Activated CD8-positive, alpha-beta memory T cell treated with anti-CD3 and anti-CD28 coated beads for 24 hours (primary cell): ENCODE measurements at places on chromosomes 11 and 22.

DNA sequence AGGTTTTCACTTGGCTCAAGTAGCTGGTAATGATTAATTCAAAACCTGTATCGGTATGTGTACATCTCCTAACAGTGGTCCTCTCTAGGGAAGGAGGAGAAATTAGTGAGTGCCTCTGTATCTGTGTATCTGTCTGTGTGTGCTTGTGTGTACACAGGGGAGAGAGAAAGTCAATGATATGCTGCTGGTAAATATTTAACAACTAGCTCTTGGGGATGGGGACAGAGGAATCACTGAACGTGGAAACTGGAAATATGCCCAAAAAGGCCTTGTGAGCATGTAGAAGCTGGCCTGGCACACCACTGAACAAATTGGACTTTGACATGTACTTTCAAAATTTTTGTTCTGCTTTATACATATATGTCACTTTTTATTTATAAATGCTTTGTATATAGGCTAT lies 214.0 kb upstream of the SYN3 start:
- no peak for DNase-seq

DNA sequence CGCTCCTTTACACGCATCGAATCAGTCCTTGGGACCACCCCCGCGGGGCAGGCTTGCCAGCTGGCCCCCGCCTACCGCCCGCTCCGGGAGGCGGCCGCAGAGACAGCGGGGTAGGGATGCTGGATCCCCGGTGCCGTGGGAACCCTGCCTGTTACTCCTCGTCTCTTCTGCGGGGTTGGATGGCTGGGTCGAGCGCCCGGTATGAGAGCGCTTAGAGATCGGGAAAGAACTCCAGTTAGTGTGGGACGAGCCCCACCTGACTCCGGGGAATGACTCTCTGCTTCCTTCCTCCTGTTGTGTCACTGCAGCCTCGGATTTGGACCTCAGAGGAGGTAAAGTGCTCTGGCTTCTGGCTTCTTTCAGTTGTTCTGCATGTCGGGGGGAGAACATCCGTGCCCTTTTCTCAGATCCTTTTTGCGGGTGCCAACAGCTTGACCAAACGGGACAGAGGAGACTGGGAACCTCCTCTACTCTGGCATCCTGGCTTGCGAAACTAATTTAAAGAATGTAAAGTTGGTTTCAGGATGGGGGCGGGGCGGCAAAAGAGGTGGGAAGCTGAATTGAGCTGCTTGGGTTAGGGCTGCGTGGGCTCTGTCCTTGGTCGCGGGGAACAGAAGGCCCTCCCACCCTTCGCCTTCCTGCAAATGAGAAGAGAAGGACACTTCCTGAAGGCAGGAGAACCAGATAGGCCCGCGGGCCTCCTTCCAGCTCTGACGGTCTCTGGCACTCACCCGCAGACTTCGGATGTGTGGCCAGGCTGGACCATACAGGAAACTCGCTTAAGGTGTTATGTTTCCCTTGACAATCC lies 938 bp downstream of the LAYN start:
- peak; percentile 69 for DNase-seq

DNA sequence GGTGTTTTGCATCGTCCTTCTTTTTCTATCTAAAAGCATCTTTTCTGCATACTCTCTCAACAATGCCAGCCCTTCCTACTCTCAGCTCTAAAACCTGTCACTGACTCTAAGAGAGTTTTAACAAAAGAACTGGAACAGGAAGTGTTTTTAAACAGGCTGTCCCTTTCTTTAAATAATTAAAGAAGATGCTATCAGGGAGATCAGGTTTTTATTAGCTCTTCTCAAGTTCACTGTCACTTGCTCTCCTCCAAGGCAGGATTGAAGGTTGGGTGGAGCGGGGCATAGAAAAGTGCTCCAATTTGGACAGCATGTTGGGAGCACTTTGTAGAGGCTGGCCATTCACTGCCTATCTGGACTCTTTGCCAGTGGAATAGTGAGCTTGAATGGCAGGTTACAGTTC lies 56.4 kb upstream of the BARX2 start:
- DNase-seq = no peak

GRCh38 chr11:130103296-130103814 lies 33.7 kb downstream of the APLP2 start:
- DNase-seq = no peak

DNA sequence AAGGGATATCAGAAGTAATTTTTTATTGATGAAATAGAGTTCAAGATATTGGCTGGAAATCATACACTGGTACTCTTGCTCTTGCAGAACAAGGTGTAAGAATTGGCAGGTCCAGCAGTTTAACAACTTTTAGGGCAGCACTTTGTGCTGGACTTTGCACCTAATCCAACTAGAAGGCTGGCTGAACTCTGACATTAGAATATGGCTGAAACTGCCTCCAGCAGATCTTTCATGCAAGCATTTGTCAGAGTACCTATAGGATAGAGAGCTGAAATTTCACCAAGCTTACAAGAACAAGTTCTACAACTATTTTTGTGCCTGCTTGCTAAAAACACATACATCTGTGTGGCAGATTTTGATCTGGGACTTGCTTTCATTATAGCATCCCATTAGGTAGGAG lies 17.2 kb downstream of the HPS5 start:
- DNase-seq = no peak

GRCh38 chr11:108663154-108663877 lies 1.6 kb upstream of the DDX10 start:
- DNase-seq = no peak

GRCh38 chr11:70002433-70002832 lies 75.7 kb upstream of the ANO1 start:
- DNase-seq = no peak

DNA sequence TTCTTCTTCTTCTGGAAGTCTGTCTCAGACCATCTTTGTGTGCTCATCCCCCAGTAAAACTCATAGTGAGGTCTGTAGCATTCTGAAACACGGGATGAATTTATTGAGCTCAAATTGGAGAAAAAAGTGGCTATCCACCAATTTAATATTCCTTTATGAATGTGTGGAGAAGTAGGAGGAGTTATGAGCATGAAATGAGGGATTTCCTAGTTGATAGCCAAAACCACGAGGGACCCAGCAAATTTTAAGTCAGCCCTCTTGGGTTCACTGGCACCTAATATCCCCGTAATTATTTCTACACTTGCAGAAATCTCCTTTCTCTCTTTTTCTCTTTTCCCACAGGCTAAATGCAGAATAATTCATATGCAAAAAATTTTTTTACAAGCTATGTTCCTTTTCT lies at the start of gene OR52A1:
Gene OR52A1 (minus strand): TSS at position 101 of the 400 bp plus-strand sequence. CDS start 2,388 bp downstream, outside the sequence.
- no peak for DNase-seq

DNA sequence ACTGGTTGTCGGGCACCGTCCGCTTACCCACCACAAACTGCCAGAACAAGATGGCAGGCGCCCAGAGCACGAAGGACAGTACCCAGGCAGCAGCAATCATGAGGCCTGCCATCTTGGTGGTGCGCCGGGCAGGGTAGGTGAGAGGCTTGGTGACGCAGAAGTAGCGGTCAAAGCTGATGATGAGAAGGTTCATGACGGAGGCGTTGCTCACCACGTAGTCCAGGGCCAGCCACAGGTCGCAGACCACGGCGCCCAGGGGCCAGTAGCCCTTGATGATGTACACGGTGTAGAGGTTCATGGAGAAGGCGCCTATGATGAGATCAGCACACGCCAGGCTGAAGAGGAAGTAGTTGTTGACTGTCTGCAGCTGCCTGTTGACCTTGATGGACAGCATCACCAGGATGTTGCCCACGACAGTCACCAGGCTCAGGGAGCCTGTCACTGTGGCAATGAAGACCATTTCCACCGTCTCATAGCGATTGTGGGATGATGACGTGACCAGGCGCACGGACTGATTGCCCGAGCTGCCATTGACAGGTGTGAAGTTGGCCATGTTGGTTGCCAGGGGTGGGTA lies 4.6 kb downstream of the MDK start:
- no peak for DNase-seq

- DNase-seq = no peak
Observed at GRCh38 chr22:37496651-37497050, 10.5 kb upstream of the MFNG start.

- DNase-seq = no peak
Observed at GRCh38 chr11:100777103-100777502, 90.0 kb downstream of the ARHGAP42 start.

GRCh38 chr22:45202333-45203149 lies 38.2 kb downstream of the KIAA0930 start:
- no peak for DNase-seq

GRCh38 chr11:14124886-14125285 lies 162.4 kb downstream of the SPON1 start:
- no peak for DNase-seq

GRCh38 chr11:134332189-134332631 lies 422 bp downstream of the GLB1L2 start:
- DNase-seq = no peak

DNA sequence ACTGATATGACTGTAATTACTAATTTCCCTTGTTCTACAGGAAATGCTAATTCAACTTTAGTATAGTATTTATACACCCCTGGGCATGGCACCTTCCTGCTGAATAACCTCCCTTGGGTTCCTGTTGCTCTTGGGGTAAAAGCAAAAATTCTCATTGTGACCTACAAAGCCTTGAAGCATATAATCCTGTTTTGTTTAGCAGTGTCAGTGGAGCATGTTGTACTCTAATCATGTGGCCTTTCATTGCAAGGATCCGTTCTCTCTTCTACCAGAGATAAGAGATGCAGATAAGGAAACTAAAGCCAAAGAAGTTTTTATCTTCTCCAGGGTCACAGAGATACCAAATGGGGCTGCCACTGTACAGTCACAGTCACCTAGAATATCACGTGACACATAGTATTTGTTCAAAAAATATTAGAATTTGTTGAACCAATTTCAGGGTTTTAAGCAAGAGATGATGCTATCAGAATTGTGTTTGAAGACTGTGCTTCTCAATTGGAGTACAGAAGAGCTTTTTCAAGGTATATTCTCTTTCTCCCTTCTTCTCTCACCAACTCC lies 25.1 kb downstream of the CSRP3 start:
- no peak for DNase-seq

GRCh38 chr11:106177311-106177710 lies 99.8 kb downstream of the AASDHPPT start:
- no peak for DNase-seq
